Daoy (cell line): ENCODE measurements at places on chromosomes 11 and 22. TPM values are rescaled to one million over a fixed set of nuclear protein-coding genes. Genes with fewer than 3 reads are reported as not detected.

- no peak for DNase-seq
Observed at GRCh38 chr11:61639816-61640443, 40.3 kb upstream of the DAGLA start.

GGTLC2 gene
- not detected in 2 replicates for total RNA-seq

DNA sequence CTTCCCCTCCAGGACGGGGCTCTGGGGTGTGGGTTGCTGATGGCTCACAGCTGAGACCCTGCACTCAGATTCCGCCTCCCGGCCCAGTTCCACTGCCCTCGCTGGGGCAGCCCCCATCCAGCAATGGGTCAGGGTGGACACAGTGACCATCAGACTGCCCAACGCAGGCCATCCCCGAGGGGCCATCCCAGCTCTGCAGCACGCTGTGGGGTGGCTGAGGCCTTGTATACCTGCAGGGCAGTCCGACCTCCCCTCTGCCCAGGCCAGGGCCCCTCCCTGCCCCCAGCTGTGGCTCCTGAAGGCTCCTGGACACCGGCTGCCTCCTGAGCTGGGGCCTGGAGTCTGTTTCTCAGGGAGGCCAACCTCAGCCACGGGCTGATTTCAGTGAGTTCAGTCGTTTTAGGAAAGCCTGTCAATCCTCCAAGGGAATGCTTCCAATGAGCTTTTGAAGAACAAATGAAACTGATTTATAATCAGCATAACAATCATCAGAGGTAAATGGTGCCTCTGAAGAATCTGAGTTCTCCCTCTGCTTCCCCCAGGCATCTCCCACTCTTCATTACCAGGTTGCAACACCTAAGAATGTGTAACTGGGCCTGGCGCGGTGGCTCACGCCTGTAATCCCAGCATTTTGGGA is 95.1 kb downstream of the CELSR1 start:
- DNase-seq: no peak

DNA sequence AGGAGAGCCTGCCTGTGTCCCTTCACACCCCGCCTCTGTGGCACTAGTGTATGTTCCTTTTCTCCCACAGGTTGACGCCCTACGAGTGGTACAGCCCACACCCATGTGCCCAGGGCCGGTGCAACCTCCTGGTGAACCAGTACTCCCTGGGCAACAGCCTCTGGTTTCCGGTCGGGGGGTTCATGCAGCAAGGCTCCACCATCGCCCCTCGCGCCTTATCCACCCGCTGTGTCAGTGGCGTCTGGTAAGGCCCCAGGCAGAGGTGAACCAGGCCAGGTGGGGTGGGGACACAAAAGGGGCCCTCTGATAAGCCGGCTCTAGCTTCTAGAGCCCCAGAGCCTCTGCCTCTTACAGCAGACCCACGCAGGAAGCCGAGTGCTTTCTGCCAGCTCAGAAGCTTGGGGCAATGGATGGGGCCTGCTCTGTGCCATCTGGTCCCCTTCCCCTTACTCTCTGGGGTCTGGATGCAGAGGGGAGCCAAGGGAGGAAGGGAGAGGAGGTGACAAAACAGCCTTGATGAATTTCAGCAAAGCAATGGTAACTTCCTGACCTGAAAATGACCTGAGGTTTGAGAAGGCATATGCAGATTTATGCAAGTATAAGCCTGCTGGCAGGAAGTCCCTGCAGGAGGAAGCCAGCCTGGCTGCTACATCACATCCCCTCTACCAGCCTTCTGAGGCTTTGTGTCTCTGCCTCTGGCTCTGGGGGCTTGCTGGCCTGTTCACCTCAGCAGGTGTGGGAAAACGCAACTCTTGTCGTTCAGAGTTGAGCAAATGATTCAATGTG is 67.0 kb upstream of the TBCEL start:
- no peak for DNase-seq

GRCh38 chr11:69962152-69962551 is 116.0 kb upstream of the ANO1 start:
- peak; percentile 83 for DNase-seq

GRCh38 chr11:18313965-18314763 is 7.8 kb downstream of the HPS5 start:
- peak; percentile 25 for DNase-seq

DNA sequence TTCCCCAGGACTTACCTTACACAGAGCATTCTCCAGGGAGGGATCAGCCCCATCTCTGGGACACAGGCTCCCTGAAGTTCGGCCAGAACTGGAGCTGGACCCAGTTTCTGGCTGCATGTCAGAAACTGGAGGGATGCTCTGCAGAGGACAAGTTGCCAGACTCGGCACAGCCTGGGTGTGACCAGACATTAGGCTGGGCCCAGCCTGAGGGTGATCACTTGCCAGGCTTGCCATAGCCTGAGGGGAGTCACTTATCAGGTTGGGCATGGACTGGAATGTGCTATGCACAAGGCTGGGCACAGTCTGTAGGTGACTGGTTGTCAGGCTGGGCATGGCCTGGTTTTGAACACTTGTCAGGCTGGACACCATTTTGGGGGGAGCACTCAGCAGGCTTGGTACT is 30.7 kb upstream of the STK33 start:
- DNase-seq: no peak

SCYL1 gene
- 69.4 and 84.5 TPM in 2 replicates for total RNA-seq

GRCh38 chr11:62402226-62402959 is 16.4 kb upstream of the SCGB1A1 start:
- no peak for DNase-seq

GRCh38 chr11:44112091-44112821 is 16.8 kb downstream of the EXT2 start:
- peak; percentile 59 for DNase-seq

DNA sequence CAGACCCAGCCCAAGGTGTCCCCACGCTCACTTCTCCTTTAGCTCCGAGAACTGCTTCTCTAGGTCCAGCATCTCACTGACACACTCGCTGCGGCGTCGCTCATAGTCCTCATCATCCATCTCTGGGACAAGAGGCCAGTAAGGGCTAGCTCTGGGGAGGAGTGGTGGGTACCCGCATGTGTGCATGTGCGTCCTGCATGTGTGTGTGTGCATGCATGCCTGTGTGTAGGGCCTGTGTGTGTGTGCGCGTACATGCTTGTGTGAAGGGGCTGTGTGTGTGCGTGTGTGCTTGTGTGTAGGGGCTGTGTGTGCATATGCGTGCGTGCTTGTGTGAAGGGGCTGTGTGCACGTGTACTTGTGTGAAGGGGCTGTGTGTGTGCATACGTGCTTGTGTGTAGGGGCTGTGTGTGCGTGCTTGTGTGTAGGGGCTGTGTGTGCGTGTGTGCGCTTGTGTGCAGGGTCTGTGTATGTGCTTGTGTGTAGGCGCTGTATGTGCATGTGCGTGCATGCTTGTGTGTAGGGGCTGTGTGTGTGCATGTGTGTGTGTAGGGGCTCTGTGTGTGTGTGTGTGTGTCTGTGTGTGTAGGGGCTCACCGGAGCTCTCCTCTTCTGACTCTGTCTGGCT is 3.3 kb downstream of the BRMS1 start:
- DNase-seq: no peak

DNA sequence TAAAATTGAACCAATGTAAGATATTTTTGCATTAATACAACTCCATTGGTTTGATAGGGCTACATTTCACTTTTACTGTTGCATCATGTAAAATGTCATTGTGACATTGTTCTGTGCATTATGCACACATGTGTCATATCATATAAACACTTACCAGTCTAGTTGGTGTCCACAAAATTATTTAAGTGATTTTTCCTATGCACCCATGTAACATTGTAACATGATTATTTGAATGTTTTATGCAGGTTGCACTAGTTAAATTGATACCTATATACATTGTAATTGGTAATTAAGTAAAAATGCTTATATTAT is 9.6 kb upstream of the BIRC3 start:
- no peak for DNase-seq

MUC5AC gene
- not detected in 2 replicates for total RNA-seq

GRCh38 chr11:61752117-61752924 is at the start of gene MYRF:
Gene MYRF (plus strand): TSS chr11:61752636. CDS start chr11:61752745, 109 bp downstream.
- peak; percentile 67 for DNase-seq

BACE1-AS gene
- 1.4 and 2.9 TPM in 2 replicates for total RNA-seq

- DNase-seq: no peak
Observed at GRCh38 chr11:19779740-19780139, 67.1 kb downstream of the NAV2 start.

- DNase-seq: no peak
Observed at GRCh38 chr11:68770781-68771180, 19.5 kb upstream of the TESMIN start.

DNA sequence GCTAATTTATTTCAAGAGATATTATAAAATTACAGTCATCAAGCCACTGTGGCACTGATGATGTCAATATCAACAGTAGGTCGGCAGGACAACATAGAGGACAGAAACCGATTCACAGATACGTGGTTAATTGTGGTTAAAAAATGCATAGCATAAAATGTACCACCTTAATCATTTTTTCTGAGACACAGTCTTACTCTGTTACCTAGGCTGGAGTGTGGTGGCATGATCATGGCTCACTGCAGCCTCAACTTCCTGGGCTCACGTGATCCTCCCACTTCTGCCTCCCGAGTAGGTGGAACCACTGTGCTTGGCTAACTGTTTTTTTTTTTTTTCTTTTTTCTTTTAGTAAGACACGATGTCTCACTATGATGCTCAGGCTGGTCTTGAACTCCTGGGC is 21.0 kb upstream of the TOLLIP start:
- DNase-seq: no peak

GRCh38 chr11:17392872-17393271 is 4.4 kb upstream of the KCNJ11 start:
- no peak for DNase-seq

DNA sequence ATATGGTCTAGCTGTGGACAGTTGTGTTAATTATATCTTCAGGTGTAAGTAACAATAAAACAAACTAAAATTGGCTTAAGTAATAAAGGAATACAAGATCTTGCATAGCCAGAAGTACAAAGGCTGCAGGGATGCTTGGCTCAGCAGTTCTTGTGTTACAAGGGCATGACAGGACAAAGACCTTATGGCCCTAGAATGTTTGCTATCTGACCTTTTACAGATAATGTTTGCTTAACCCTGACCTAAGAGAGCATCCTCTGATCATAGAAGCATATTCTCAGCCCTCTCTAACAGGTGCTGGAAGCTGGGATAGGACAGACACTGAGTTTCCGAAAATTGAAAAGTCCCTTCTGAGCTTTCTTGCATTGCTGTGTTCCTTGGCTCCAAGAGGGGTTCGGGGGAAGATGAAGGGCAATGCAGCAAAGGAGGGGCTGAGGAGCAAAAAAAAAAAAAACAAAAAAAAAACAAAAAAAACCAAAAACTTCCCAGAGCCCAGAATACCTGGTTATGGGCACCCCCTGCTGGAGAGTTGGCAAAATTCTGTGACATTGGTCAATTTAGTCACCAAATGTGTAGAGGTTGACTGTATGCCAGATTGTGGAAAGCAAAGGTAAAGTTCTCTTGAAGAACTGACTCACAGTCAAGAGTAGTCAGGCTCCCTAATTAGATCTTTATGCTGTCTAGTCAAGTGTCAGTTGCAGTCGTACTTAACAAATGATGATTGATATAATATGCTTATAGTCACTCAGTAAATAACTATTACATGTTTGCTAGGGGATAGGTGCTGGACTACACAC is 10.4 kb upstream of the HIKESHI start:
- DNase-seq: peak; percentile 58

OR51E2 gene
- 0.06 TPM in 1 of 2 replicates, not detected in the other for total RNA-seq

DNA sequence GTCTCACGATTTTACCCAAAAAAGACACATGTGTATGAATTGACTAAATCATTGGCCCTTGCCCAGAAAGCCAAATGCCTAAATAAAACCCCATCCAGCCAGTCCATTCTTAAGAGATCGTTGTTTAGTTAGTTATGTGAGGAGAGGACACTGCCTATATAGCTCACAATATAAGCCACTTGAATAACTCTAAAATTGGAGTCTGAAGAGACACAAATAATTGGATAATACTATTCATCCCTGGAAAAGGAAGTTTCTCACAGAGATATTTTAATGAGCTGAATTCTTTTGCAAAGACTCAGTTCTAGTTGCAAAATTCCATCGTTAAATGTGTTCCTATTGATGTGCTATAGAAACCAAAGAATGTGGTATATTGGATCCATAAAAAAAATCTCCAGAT is 176.7 kb downstream of the SOX6 start:
- no peak for DNase-seq

KDM4E gene
- not detected in 2 replicates for total RNA-seq

GRCh38 chr11:75499423-75500190 is 26.1 kb downstream of the GDPD5 start:
- peak; percentile 68 for DNase-seq

- DNase-seq: no peak
Observed at GRCh38 chr11:86208572-86208971, 36.0 kb upstream of the EED start.

DNA sequence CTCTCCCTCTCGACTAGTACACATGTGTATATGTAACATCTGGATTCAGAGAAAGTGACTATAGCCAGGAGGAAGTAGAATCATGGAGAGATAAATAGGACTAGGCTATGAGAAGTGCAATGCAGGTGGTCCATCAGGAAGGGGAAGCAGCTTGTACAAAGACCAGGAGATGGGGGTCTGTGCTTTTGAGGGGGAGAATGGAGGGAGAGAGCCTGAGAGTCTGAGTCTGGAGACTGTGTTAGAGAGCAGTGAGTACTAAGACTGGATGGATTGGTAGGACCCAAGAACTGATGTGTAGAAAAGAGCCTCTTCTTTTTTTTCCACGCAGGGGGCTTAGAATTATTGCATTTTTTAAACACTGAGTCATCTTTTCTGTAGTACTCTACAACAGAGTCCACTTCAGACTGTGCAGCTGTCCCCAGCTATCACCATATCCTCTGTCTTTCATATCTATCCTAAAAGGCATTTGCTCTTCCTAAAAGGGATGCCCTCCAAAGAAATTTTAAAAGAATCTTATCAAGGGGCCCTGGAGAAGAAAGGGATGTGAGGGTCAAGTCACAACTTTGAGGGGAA is 80.4 kb downstream of the BDNF start:
- no peak for DNase-seq

GRCh38 chr11:131544591-131544990 is 174.2 kb downstream of the NTM start:
- DNase-seq: peak; percentile 66

DNA sequence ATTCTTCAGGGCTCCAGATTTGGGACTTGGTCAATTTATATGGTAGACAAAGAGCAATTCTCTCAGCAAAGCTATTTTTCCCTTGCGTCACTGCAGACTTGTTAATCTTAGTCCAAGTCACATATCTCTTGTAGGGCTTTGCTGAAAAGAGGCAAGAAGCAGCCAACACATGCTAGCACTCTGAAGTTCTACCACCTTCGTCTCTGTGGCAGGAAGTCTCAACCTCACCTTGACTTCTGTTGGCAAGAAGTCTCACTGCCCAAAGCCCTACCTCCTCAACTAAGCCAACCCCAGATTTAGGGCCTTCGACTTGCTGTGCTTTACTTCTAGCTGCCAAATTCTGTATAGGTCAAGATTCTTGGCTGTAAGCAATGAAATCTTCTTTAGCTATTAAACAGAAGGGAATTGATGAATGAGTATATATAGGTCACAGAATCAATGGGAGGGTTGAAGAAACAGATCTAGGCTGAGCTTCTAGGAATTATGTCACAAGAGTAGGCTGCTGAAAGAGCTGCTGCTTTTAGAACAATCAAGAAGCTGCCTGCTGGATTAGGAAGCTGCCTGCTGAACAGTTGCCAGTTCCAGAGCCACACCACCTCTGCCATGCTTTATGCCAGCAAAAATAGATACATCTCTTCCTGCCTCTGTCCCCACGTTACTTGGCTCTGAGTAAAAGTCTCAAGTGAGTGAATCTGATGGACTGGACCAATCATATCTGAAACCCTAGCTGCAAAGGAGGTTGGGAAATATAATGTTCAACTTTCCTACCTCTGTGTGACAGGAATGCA is 17.6 kb upstream of the NCR3LG1 start:
- DNase-seq: no peak
